ENCODE measurements at places on chromosomes 16 and 17.
A peak's percentile ranks its signal among the peaks of the same experiment; 100 is the strongest.

- DNase-seq = no peak
Measured at GRCh38 chr16:88345721-88346560, 36.8 kb upstream of the ZNF469 start.

DNA sequence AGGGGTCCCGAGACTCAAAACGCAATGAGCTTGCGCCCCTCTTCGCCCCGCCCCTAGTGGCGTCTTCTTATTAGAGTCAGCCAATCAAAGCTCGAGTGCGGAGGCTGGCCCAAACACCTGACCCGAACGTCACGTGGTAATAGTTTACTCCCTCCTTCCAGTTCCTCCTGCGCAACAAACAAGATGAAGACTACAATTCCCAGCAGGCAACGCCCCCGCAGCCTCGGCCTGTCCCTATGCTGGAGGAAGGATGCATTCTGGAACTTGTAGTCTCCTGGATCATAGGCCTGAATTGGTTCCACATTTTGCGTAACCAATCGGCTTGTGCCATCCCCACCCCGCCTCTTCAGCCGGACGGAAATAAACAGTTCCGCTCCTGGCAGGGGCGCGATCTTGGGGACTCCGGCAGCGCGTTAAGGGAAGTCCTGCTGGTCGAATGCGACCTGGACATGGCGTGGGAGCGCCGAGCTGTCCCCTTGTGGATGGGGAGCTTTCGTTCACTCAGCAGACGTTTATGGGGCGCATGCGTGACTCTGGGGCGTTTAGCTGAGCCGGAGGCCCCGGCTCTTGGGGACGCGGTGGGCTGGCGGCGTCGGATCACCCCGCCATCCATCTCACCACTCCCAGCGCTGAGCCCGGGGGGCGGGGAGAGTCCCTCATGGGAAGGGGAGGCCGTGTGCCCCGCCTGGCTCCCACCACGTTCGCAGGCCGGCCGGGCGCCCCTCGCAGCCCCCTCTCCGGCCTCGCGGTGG, at the start of gene WBP2:
Gene WBP2 (minus strand): TSS at position 26 of the 752 bp plus-strand sequence. CDS start 38 bp downstream, outside the sequence.
- peak; percentile 77 for DNase-seq

DNA sequence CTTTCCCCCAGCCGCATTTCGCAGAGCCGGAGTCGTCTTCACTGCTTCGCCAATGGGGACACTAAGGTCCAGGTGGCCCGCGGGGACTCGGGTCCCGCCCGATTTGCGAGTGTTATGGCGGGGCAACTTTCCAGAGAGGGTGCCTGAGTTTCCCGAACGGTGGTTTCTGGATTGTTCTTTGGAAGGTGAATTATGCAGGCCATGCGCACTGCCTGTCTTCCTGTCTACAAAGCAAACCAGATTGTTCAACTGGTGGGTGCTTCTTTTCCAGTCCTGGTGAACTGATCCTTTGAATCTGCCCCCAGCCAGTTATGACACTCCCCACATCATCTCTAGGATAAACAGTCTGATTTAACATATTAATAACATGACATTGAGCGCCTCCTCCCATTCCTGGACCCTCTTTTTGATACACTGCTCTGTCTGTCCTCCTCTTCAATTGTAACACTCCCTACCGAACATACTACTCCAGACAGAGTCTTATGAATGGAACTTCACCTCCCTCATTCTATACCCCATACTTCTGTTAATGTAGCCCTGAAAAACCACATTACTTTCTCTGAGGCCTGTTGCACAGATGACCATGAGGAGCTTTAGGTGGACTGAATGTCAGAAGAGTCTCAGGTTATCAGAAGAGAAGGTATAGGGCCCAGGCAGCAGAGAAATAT, 159.0 kb downstream of the RAB11FIP4 start:
- no peak for DNase-seq

DNA sequence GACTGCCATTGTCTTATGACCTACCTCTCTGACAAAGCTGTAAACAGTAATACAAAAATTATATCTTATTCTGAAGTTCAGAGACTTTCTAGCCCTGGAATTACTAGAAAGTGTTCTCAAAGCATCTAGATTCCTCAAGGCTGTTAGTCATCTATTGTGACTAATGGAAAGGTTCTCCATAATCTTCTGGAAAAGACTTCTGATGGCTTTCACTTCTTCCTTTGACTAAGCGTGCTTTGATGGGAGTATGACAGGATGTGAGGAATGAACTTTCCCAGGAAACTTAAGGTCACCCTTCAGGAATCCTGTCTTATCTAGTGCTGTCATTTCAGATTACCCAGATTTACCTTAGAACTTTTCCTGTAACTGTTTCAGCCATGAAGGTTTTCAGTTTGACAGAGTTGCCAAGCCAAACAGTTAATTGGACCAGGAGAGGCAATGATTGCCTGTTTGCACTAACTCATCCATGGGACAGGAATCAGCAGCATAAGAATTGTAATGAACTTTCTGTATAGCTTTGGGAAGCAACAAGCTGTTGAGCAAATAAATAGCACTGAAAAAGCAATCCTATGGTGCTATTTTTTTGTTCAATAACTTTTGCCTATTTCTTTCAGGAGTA, 43.5 kb downstream of the AP2B1 start:
- DNase-seq = no peak

- DNase-seq = peak; percentile 61
Measured at GRCh38 chr17:36705874-36706731, 104.7 kb downstream of the MRM1 start.

- DNase-seq = no peak
Measured at GRCh38 chr17:75289832-75290337, 652 bp upstream of the SLC25A19 start.

Measured in 8988T (cell line).